ENCODE measurements at places on chromosomes 5 and 9. TPM values are rescaled to one million over a fixed set of nuclear protein-coding genes. Genes with fewer than 3 reads are reported as not detected.

- no peaks in the 10 kb centered on the region for H3K36me3 ChIP-seq
- no peaks in the 10 kb centered on the region for H3K27me3 ChIP-seq
- no peak overlapping the region for H3K4me3 ChIP-seq
- H3K4me1 ChIP-seq = no peaks in the 10 kb centered on the region
- no peak for DNase-seq
These were observed 33.0 kb downstream of the EGFLAM start for GRCh38 chr5:38291355-38291754.

DNA sequence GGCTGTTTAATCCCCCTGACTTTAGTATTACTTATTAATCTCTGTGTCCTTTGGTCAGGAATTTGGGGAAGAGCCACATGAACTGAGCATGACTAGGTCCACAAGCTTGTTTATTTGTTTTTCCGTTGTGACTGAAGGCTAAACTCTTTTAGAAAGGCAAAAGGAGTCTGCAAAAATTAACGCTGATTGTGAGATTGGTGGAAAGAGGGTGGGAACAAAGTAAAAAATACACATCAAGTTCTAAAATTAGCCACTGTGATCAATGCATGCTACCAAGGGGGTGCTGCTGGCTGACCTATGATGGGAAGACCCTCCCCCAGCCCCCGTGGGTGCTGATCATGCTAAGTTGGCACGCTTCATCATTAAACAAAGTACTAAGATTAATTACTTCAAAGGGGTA is 356.8 kb downstream of the ADGRV1 start:
- DNase-seq = no peak
- no peak overlapping the region for H3K27ac ChIP-seq
- no peak overlapping the region for H3K4me3 ChIP-seq
- no peaks in the 10 kb centered on the region for H3K4me1 ChIP-seq

- no peaks in the 10 kb centered on the region for H3K36me3 ChIP-seq
- H3K27me3 ChIP-seq = no peaks in the 10 kb centered on the region
- no peak overlapping the region for H3K4me3 ChIP-seq
- no peak for DNase-seq
These were observed 155.1 kb upstream of the DMRT1 start for GRCh38 chr9:686321-686813.

DNA sequence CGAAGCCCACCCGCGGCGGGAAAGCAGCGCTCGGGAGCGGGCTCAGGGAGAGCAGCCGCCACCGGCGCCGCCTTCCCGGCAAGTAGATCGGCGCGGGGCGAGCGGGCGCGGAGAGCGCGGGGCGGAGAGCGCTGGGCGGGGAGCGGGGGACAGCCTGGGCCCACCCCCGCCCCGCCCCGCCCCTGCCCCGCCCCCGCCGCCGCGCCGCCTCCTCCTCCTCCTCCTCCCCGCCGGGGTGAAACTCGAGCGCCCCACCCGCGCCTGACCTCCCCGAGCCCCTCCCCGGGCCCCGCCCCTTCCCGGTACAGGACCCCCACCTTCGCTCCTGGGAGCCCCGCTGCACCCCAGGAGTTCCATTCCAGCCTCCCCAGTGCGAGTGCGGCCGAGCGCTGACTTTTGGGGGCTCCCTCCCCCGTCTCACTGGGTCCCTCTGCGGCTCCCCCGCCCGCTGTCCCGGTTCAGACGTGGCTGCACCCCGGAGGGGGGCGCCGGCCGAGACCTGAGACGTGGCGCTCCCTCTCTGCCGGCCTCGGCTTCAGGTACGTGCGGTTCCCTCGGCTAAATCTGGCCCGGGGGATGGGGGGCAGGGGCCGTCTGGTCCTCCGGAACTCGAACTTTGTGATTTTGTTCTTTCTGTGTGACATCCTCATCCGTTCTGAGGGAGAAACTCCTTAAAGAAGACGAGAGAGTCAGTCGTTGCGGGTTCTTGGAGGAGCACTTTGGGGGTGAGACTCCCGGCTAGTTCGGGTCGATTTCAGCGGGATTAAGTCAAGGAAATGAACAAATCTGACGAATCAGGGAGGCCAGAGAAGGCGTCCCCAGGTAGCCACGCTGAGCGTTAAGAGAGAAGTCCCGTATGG is at the start of gene SEMA5A:
Gene SEMA5A, minus strand, starts transcription at position 84 of the 860 bp plus-strand sequence. CDS start 166,129 bp downstream, outside the sequence.
- DNase-seq = peak; percentile 50
- no peaks in the 10 kb centered on the region for H3K27me3 ChIP-seq
- no peaks in the 10 kb centered on the region for H3K36me3 ChIP-seq
- H3K4me3 ChIP-seq = no peak within 1 kb of the TSS
- no peak within 1 kb of the TSS for H3K27ac ChIP-seq

The CSF1R gene
- 2.7 TPM for total RNA-seq

The TAS2R1 gene
- total RNA-seq = not detected

The NUTM2F gene
- not detected for total RNA-seq
